ENCODE measurements at places on chromosomes 5 and 9.

GRCh38 chr5:329768-330167, 8.3 kb downstream of the AHRR start:
- DNase-seq, result no peak

DNA sequence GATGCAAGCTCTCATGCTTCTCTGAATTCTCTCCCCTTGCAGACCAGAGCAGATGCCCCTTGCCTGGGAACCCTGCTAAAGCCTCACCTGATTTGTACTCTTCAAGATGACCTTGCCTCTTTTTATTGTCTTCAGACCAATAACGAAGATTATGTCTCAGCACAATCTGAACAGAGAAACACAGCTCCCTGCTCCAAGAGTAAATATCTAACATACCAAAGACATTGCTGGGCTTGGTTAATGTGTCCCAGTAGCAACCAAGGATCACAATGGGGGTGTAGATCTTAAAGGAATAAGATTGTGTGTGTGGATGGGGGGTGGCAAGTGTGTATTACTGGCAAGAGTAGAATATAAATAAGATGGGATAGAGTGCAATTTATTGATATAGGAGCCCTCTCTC, 67.6 kb upstream of the LHFPL2 start:
- no peak for DNase-seq

- DNase-seq, result no peak
Measured at GRCh38 chr5:129960831-129961230, 56.6 kb downstream of the CHSY3 start.

GRCh38 chr5:3564827-3565518, 30.7 kb upstream of the IRX1 start:
- DNase-seq, result no peak

DNA sequence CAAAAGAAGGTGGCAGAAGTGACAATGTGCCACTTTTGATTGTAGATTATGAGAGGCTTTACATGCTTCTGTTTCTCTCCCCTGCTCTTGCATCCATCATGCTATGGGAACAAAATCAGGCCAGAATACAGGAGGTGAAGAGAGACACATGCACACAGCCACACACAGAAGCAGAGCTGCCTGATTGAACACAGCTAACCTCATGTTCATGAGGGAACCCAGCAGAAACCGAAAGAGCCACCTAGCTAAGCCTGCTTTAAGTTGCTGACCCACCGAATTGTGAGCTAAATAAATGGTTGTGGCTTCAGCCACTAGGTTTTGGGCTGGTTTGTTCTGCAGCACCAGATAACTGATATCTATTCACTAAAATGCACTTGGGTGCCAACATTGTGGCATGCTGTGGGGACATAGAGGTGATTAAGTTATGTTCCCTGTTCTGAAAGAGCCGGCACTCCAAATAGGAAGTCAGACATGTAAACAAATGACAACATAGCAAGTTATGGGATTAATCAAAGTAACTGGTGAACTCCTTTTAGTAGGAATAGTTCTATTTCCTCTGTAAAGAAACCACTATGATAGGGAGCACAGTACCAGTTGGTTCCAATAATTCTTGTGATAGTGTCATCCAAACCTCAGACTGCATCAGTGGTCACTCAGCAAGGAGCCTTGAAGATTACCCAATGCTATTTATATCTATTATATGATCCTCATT, 93.6 kb upstream of the TNC start:
- no peak for DNase-seq

- DNase-seq, result no peak
Measured at GRCh38 chr5:71475788-71476384, 20.4 kb downstream of the BDP1 start.

GRCh38 chr5:41312478-41313060, 99.2 kb upstream of the C6 start:
- no peak for DNase-seq

GRCh38 chr9:73683862-73684591, 532.4 kb downstream of the ANXA1 start:
- DNase-seq, result no peak

- no peak for DNase-seq
Measured at GRCh38 chr5:31854181-31855133, 215.5 kb downstream of the PDZD2 start.

- DNase-seq, result no peak
Measured at GRCh38 chr5:124764585-124764984, 18.1 kb upstream of the ZNF608 start.

- no peak for DNase-seq
Measured at GRCh38 chr9:37908698-37909186, 4.8 kb upstream of the SLC25A51 start.

- DNase-seq, result no peak
Measured at GRCh38 chr5:22223079-22223478, 630.1 kb downstream of the CDH12 start.

- DNase-seq, result no peak
Measured at GRCh38 chr5:165304193-165304827, 1798.9 kb downstream of the MAT2B start.

DNA sequence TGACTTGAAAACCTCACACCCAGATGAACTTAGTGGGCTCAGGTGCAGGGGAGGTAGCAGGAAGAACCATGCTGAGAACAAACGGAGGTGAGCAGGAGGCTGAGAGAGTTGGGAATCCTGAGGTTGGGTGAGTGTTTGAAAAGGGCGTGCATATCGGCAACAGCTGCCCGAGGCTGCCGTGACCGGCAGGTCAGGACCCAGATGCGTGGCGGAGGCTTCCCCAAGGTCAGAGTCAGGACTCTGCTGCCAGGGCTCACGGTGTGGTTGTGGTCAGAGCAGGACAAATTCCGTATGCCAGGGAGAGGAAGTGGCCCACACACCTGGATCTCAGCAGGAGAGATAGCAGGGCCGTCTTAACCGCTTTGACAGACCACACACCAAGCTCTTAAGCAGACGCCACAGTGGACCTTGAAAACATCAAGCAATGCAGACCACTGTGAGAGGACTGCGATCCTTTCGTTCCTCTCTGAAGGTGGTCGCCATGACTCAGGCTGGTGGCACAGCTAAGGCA, 43.1 kb downstream of the ADAMTS16 start:
- no peak for DNase-seq

GRCh38 chr5:145510324-145510723, 324.8 kb downstream of the PRELID2 start:
- DNase-seq, result no peak

- no peak for DNase-seq
Measured at GRCh38 chr9:36194326-36195000, 3.7 kb downstream of the CLTA start.

DNA sequence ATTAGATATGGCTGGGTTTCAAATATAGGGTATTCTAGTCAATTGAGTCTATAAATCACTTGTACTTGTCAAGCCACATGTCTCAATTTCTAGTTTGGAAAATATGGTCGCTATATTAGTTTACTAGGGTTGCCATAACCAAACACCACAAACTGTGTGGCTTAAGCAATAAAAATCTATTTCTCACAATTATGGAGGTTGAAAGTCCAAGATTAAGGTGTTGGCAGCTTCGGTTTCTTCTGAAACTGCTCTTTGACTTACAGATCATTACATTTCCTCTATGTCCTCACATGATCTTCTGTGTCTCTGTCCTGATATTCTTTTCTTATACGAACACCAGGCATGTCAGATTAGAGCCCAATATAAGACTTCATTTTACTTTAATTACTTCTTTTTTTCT, 55.8 kb upstream of the BASP1 start:
- no peak for DNase-seq

DNA sequence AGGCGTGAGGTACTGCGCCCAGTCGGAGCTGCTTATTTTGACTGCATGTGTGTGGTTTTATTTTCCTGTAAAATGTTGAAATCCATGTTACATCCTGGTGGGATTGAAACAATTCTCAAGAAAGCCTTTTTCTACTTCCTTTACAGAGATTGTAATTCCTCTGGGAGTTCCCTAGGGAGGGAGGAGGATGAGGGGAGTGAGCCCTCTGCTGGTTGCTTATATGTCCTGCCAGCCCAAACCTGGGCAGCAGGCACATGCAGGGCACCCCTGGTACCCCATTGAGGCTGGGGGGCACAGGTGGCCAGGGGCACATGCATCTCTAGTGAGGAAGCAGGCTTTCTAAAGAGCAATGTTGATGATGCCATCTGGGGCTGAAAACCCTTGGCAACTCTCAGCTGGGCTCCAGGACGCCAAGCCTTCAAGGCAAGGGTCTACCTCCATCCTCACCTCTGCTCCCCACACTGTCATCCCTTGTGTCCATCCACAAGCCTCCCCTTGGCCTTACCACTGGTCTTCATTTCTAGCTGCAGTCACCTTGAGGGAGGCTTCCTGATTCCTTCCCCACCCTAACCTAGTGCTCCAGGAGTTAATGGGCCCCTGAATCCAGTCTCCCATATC, 84.7 kb upstream of the TNFSF8 start:
- DNase-seq, result no peak

GRCh38 chr9:110173322-110173642, 34.7 kb downstream of the C9orf152 start:
- no peak for DNase-seq

DNA sequence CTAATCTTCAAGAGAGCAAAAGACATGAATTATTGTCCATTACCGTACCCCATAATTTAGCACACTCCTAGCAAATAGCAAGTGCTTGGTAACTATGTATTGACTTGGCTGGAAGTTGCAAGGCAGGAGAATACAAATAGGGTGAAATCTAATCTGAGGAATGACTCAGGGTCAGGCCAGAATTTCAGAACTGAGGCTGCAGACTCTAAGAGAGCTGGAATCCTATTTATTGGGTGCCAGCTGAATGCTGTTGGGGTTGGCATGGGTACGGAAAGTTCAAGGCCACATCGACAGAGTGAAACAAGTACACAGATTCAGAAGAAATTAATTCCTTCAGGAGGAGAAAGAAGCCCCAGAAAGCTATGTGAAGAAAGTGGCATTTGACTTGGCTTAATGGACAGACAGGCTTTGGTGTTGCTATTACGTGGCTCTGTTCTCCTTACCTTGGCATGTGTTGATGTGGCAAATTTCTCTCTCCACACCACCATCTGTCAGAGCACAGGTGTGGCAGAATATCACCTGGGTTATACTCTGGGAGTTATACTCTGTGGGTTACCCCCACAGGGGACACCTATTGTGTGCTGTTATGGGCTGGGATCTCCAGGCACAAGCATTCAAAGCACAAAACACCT, 20.9 kb upstream of the ASTN2 start:
- DNase-seq, result no peak

GRCh38 chr5:50766462-50766861, 100.0 kb downstream of the PARP8 start:
- no peak for DNase-seq

DNA sequence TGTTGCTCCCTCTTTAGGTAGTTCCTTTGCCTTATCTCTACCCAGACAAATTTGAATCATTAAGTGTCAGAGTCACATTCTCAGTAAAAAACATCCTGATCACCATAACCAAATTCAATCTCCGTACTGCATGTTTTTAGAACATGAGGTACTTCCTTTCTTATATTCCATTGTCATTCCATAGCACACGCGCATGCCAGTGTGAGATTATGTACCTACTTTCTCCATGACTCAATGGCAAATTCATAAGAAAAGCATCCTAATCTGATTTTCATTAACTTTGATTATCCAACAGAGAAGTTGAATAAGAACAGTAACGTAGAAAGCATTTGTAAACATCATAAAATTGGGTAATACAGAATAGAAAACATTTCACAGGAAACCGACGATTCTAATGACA, 1118.6 kb upstream of the CDH9 start:
- DNase-seq, result no peak

DNA sequence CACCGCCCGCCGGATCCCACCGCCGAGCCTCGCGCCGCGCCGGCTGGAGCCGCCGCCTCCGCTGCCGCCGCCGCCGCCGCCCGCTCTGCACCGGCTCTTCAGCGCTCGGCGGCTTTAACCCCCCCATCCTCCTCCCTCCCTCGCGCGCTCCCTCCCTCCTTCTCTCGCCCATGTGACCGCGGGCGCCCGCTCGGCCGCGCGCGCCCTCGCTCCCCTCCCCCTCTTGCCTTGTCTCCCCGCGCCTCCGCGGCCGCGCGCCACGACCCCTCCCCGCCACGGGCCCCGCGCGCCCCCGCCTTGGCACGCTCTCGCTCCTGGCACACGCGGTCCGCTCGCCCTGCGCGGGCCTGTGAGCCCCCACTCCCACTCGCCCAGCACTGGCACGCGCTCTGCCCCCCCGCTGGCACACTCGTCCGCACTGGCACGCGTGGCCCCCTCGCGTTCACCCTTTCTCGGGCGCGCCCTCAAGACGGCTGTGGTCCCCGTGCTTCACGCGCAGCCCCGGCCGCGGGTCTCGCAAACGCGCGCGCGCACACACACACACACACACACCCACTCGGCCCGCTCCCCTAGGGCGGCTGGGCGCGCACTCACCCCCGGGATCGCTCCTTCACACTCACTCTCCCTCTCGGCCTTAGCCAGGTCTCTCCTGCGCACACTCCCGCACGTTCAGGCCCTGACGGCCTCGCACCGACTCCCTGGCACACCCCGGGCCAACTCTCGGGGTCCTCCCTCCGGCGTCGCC, at the start of gene CNTFR:
Gene CNTFR, minus strand, starts transcription at position 89 of the 745 bp plus-strand sequence. CDS start 20,743 bp downstream, outside the sequence.
- no peak for DNase-seq

DNA sequence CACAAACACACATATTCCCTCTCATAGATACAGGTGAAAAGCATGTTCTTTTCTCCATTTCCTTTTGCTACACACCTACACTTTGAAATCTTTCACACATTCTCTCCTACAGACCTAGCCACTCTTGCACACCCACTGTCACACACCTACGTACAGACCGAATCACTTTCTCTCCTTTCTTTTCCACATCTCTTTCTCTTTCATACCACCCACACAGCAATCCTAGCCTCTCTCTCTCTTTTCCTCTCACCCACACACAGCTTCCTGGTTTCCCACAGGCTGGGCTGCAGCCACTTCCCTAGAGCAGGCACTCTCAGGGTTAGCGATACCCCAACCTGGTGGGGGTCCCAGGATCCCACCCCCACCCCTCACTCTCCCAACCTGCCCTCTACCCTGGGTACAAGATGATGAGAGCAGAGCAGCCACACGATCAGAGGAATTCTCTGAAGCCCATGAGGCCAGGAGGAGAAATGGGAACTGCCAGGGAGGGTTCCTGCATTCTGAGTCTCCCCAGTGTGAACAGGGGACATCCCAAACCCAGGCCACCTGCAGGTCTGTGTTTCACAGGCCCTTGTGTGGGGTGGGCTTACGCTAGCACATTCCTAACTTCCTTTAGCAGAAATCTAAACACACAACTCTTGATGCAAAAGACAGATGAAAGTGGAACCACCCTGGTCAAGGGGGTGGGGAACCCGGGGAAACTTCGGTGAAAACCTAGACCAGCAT, 17.1 kb upstream of the SYNPO start:
- DNase-seq, result no peak

DNA sequence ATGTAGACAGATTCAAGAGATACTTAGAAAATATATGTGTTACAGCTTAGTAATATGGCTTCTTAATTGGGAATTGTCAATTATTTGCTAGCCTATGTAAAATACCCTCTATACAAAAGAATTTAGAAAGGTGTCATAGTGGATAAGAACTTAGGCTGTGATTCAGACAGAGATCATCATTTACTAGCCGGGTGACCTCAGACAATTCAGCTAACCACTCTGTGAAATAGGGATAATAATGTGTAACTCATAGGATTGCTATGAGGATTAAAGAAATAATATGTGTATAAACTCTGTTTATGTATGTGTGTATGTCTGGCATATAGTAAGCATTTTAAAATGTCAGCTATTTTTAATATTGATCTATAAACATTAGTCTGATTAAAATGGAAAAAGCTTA, 5.9 kb upstream of the LARS1 start:
- no peak for DNase-seq

- DNase-seq, result no peak
Measured at GRCh38 chr5:128284236-128284635, 200.7 kb downstream of the SLC12A2 start.

- no peak for DNase-seq
Measured at GRCh38 chr9:123113185-123113584, 79.7 kb downstream of the GPR21 start.

GRCh38 chr5:157888814-157889532, 30.0 kb upstream of the CLINT1 start:
- no peak for DNase-seq
